NCI-H187 treated with DMSO at 0.1 percent for 48 hours (cell line): ENCODE measurements at places on chromosomes 6 and 20.

DNA sequence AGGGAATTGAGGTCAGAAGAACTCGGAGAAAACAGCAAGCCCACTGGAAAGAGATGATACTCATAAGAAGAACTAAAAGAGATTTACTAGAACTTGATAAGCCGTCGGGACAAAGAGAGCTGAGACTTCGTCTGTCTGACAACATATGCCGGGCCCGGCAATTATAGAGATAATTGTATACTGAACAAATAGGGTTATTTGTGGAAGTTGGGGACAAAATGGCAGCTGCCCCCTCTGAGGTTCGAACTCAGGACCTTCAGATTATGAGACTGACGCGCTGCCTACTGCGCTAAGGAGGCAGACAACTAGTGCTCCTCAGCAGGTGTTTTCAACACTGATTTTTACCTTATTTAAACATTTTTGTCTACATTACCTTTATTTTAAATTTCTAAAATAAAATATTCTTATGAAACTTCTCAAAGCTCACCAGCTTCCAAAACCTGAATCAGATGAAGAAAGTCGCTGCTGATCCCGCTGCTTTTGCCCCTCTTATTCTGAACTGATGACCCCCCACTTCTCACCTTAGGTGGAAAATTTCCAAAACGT, 29.3 kb upstream of the TRIM27 start:
- DNase-seq: no peak

DNA sequence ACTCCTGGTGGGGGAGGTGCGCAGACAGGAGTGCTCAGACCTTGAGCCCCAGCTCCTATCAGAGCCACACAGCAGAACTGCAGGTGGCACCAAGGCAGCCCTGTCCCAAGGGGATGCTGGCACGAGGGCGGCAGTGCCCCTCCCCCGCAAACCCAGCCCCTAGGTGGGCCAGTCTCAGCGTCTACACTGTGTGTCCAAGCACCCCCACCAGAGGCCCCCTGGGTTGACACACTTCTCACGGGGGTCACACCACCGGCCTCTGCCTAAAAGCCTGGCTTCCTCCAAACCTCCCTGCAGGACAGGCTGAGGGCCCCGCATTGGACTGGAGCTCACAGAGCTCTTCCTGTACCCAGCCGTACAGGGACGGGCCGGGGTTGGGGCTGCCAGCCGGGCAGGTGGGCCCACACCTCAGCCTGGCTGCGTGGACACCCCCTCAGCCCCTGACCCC, 8.1 kb downstream of the SLC2A4RG start:
- DNase-seq: no peak

- no peak for DNase-seq
Measured at GRCh38 chr20:50373674-50374286, 136.4 kb upstream of the PTPN1 start.

- peak; percentile 3 for DNase-seq
Measured at GRCh38 chr20:59495894-59496510, 108.3 kb upstream of the PHACTR3 start.

DNA sequence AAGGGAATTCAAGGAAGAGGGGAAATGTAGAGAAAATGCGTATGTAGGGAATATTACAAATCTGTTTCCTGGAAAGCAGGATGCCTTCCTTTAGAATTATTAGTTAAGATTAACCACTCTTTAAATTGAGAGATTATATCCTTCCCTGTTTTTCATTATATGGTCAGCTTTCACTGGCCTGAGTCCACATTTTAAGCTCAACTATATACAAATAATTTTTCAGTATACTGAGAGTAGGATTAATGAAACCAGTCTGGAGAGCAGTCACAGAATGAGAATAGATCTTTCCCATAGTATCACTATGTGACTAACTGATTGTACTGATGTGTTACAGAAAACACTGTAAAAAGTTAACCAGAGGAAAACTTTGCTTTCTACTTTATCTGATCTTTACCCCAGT, 306.3 kb downstream of the LAMA2 start:
- DNase-seq: no peak

DNA sequence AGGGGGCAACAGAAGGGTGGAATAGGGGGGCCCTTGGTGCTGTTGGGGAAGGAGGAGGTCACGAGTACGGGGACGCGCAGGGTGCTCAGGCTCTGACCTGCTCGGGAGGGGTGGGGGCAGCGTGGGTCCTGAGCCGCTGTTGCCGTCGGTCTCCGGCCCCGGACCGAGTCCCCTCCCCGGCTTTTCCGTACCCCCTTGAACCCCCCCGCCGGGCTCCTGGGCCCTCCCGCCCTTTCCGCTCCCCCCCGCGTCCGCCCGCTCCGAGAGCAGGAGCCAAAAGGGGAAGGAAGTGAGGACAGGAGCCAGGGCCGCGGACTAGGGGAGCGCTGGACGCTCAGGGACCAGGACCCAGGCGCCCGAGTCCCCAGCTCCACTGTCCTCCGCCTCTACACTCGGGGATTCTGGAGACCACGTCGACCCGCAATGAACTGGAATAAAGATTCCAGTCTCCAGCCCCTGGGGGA, at the start of gene RGL2:
Gene RGL2 (minus strand): TSS at position 170 of the 464 bp plus-strand sequence. CDS start 332 bp downstream, outside the sequence.
- no peak for DNase-seq

- no peak for DNase-seq
Measured at GRCh38 chr6:146587459-146587858, 11.3 kb upstream of the ADGB start.

- no peak for DNase-seq
Measured at GRCh38 chr20:49886571-49887213, 28.6 kb downstream of the SPATA2 start.

DNA sequence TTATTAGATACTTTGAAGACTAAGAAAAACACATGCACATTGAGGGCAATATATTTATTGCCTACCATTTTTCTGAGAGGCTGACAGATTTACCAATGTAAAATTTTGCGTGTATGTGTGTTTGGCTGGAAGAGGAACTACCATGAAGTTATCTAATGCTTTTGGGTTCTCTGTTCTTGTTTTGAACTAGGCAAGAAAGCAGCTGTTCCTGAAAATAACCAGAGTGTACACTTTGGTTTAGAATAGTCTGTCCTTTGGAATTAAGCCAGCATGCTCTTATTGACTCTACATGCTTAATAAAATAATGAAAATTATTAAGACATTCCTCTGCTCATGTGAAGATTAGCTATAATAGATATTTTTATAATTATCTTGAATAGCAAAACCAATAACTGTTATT, 129.2 kb downstream of the MYB start:
- DNase-seq: no peak

GRCh38 chr6:22943327-22943726, 374.0 kb downstream of the HDGFL1 start:
- no peak for DNase-seq

- no peak for DNase-seq
Measured at GRCh38 chr6:44278315-44278714, 8.1 kb downstream of the TMEM151B start.

DNA sequence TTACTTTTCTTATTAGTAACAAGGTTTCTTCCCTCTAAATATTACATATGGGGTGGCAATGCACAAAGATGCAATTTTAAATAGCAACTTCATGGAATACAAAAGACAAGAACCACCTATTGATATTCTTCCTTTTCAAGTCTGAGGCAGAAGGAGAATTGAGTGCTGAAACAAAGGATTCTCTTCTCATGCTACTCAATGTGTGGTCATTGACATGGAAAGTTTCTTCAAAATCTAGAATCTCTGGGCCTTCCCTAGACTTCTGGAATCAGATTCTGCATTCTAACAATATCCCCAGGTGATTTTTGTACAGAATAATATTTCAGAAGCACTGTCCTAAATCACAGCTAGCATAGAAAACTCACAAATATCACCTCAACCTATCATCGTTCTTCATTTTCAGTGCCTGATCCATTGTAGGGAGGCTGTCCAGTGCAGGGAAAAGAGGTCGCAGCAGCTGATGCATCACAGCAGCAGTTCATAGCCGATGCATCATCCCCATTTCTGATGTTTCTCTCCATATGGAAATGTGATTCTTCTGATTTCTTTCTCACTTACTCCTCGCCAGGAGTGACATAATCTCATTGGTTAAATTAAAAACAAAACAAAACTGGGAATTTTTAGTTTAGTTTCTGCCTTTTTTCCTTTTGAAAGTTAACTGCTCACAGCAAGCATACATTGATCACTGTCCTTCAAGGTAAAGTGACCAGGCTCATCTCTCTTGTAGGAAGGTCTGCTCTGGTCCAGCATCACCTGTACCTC, 139.5 kb upstream of the FAM83B start:
- no peak for DNase-seq

- no peak for DNase-seq
Measured at GRCh38 chr6:117142995-117143394, 122.4 kb upstream of the VGLL2 start.

- DNase-seq: no peak
Measured at GRCh38 chr6:81997090-81997926, 244.8 kb upstream of the TENT5A start.

GRCh38 chr6:52503851-52504781, 72.7 kb downstream of the TRAM2 start:
- DNase-seq: peak; percentile 72

DNA sequence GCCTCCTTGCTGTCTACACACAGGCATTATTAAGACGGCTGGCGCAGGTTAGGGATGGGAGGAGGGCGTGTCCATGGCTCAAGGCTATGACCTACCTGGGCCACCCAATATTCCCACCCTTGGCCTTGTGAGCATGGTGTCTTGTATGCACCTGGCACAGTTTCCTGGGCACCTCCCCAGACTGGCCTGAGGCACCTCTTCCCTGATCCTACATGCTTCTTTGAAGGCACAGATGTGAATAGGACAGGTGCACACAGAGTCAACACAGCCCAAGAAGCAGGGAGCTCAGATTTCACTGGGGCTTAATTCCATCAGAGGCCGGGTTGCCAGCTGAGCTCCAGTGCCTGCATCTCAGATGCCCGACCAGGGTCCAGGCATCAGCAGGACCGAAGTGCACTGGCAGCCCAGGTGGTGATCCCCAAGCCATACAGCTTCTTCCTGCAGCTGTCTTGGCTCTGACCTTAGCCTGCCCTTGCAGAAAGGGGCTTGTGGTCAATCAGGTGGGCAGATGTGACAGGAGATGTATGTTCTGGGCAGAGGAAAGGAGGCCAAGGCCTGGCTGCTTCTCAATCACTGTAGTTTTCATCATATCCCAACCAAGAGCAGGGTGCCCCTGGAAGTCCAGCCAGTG, 287.7 kb downstream of the CLIC5 start:
- DNase-seq: no peak

- DNase-seq: no peak
Measured at GRCh38 chr6:62978920-62979319, 232.3 kb upstream of the FKBP1C start.

DNA sequence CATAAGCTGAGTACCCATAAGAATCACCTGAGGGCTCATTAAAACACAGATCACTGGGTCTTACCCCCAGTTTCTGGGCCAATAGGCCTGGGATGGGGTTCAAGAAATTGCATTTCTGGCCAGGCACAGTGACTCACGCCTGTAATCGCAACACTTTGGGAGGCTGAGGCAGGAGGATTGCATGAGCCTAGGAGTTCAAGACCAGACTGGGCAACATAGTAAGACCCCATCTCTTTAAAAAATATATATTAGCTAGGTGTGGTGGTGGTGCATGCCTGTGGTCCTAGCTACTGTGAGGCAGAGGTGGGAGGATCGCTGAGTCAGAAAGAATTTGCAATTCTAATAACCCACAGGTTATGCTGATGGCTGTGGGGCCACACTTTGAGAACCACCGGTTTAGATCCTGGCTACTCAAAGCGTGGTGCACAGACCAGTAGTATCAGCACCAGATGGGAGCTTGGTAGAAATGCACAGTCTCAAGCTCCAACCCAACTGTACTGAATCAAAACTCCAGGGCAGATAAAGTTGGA, 2.0 kb downstream of the CCM2L start:
- no peak for DNase-seq

DNA sequence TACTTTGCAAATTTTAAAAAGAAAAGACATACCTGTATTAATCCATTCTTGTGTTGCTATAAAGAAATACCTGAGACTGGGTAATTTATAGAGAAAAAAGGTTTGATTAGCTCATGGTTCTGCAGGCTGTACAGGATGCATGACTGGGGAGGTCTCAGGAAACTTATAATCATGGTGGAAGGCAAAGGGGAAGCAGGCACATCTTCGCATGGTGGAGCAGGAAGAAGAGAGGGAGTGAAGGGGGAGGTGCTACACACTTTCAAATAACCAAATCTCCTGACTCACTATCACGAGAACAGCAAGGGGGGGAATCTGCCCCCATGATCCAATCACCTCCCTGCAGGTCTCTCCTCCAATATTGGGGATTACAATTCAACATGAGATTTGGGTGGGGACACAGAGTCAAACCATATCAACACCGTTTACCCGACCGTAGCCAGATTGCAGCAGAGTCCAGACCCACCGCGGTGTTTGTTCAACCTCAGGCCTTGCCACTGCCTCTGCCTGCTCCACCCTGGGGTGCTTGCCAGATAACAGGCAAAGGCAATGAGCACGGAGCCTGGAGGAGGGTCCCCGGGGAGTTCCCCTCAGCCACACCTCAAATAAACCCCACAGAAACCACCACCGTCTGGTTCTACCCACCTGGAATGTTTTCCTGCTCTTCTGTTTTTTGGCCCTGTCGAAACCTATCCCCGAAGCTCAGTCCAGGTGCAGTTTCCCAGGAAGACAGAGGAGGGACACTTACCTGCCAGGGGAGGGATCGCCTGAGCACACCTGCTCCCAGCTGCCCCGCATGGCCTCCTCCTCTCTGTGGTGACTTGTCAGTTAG, 142.2 kb upstream of the AFDN start:
- peak; percentile 56 for DNase-seq

GRCh38 chr6:49939993-49940498, 23.9 kb downstream of the DEFB114 start:
- DNase-seq: no peak

- no peak for DNase-seq
Measured at GRCh38 chr20:21826976-21827375, 121.5 kb downstream of the PAX1 start.

- no peak for DNase-seq
Measured at GRCh38 chr6:161748535-161749416, 474.9 kb upstream of the AGPAT4 start.

- no peak for DNase-seq
Measured at GRCh38 chr6:69915346-69915745, 49.0 kb downstream of the COL19A1 start.

- no peak for DNase-seq
Measured at GRCh38 chr20:31517373-31517772, 3.1 kb downstream of the HM13 start.

DNA sequence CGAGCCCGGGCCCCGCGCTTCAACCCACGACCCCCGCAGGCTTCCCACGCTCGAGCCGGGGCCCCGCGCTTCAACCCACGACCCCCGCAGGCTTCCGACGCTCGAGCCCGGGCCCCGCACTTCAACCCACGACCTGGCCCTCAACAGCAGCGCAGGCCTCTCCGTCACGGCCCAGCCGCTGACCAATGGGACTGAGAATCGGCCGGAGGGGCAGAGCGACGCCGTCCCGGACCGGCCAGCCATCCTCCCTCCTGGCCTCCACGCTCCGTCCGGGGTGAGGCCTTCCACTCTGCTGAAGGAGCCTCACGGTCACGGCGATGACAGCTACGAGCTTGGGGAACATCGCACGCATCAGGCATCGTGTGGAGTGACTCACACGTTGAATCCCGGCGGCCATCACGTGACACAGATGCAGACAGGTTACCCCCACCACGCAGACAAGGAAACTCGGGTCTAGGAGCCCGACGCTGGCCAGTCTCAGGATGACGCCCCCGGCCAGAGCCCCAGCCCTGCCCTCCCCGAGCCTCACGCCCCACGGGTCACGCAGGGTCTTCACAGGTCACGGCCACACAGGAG, 6.1 kb downstream of the KCNQ2 start:
- no peak for DNase-seq
